ENCODE measurements at places on chromosomes 4 and X.

GRCh38 chr4:25020236-25020635 lies 10.5 kb downstream of the LGI2 start:
- DNase-seq = no peak

- no peak for DNase-seq
Observed at GRCh38 chrX:149516604-149517003, 11.5 kb upstream of the IDS start.

DNA sequence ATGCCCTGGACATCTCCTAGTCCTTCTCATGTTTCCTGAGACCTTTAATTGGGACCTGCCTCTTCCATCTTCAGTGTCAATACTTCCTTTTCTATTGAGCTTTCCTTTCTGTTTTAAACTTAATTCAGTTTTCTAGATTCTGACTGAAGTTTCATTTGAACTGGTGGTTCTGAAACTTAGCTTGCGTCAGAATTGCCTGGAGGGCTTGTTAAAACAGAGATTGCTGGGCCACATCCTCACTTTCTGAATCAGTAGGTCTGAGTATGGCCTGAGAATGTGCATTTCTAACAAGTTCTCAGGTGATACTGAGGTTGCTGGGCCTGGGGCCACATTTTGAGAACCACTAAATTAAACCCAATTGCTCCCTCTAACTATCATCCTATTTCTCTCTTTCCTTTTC lies 152.1 kb upstream of the DGKK start:
- no peak for DNase-seq

GRCh38 chrX:142036116-142036515 lies 132.4 kb downstream of the MAGEC1 start:
- DNase-seq = no peak

GRCh38 chr4:168923526-168924194 lies 86.4 kb downstream of the CBR4 start:
- peak; percentile 52 for DNase-seq

- no peak for DNase-seq
Observed at GRCh38 chr4:173211838-173212237, 43.2 kb downstream of the GALNT7 start.

DNA sequence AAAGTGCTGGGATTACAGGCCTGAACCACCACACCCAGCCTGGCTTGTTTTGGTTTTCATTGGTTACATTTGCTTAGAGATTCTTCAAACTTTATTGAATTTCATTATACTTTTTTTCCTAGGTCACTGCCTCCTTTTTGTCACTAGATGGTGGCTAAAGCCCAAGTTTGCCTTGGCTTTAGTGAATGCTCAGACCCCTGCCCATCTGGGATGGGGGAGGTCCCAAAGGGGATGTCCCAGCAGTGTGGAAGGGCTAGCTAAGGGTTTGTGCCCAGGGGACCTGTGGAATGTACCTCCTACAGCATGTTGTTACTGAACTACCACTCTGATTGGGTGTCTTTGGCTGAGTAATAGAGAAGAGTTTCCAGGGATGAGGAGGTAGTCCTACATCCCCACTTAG lies 58.4 kb downstream of the CEP135 start:
- DNase-seq = peak; percentile 15

DNA sequence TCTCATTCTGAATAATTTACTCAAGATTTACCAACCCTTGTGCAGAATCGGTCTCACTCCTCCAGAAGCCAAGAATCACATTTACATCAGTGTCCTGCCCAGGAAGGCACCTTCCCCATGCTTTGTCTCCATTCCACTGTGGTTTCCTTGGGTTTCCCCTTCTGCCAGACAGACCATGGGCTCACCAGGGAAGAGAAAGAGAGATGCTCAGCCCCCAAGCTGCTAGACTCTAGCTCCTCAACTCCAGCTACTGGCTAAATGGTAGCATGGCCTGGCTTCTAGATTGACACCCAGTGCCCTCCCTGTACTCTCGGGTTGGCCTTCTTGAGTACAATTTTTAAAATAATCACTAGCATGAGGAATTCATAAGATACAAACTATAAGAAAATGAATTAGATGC lies 12.9 kb downstream of the TLR10 start:
- no peak for DNase-seq

GRCh38 chr4:7503559-7504249 lies 69.0 kb upstream of the PSAPL1 start:
- no peak for DNase-seq

DNA sequence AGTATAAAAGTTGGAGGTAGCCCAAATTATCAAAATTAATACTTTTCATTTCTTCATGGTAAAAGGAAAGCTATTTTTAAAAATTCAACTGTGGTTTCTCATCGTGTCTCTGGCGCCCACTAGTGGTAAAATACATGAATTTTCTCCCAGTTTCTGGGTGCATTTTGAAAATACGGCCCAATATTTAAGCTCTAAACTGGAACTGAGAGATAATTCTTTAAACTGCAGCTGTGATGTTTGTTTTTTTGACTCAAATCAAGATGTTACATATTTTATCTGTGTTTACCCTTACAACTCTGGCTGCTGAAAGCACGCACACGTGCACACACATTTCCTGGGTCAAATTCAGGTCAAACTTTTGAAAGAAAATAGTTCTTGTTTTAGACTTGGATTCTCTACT lies 123.9 kb upstream of the ACSL4 start:
- no peak for DNase-seq

- no peak for DNase-seq
Observed at GRCh38 chrX:15988661-15989603, 134.3 kb upstream of the AP1S2 start.

- DNase-seq = no peak
Observed at GRCh38 chr4:136893573-136893972, 638.7 kb downstream of the PCDH18 start.

DNA sequence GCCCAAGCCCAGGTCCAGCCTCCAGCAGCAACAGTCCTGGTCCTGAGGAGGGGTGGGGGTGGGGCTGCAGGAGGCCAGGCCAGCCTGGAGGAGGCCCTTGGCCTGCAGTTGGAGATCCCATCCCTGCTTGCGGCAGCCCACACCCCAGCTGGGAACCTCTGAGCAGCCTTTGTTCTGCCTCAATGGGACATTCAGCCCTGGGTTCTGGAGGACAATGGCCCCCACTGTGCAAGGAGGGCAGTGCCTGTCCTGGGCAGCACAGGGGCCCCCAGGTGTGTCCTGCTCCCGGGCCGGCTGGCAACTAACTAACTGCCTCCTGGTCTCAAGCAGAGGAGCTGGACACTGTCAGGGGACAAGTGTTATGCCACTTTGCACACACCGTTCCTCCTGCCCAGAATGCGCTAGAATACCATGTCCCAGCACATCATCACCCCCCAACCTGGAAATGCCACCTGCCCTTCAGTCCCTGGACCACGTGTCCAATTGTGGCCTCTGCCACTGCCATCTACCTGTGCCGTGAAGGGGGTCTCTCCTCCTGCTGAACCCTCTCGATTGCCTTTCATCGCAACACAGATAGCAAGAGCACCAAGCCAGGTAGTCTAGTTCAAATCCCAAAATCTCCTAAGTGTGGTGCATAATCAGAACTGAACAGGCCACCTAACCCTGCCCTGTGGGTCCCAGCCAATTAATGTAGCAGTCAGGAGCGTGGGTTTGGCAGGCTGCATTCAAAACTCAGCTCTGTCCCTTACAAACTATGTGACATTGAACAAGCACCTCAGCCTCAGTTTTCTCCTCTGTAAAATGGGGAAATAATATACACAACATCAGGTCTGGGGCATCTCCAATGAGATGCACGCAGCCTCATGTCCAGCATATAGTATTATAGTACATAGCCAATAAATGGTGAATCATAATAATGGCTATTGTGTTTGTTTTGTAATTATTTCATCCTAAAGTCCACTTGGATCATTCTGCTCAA lies 8.8 kb downstream of the PPP2R2C start:
- no peak for DNase-seq

DNA sequence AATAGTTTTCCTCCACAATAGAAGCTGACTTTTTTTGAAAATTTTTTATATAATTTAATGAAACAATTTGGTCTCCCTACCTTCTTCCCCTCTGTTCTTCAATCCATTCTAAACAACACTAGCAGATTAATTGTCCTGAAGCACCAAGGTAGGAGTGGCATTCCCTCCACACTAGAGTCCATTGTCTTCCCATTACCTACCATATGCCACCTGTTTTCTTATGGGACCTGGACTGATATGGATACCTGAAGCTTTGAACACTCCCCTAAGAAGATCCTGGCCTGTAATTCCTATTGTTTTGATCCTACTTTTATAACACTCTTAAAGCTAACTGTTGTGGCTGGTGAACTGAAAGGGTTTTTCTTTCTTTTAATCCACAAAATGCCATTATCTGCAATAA lies 92.0 kb downstream of the APBB2 start:
- DNase-seq = no peak

DNA sequence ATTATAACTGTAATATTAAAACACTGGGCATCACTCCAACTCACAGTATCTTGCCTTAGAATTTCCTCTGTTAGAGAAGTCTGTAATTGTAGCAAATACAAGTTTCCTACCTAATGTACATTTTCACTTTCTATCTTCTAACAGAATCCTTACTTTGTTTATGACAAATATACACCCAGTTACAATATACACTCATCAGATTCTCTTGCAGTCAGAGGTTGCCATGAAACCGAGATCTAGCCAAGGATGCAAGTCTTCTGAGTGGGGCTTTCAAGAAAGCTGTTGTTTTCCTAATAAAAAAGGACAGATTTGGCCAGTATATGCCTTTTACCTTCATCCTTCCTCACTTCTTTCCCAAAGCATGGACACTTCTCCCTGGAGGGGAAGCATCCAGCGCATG lies 228.9 kb downstream of the SCFD2 start:
- no peak for DNase-seq

DNA sequence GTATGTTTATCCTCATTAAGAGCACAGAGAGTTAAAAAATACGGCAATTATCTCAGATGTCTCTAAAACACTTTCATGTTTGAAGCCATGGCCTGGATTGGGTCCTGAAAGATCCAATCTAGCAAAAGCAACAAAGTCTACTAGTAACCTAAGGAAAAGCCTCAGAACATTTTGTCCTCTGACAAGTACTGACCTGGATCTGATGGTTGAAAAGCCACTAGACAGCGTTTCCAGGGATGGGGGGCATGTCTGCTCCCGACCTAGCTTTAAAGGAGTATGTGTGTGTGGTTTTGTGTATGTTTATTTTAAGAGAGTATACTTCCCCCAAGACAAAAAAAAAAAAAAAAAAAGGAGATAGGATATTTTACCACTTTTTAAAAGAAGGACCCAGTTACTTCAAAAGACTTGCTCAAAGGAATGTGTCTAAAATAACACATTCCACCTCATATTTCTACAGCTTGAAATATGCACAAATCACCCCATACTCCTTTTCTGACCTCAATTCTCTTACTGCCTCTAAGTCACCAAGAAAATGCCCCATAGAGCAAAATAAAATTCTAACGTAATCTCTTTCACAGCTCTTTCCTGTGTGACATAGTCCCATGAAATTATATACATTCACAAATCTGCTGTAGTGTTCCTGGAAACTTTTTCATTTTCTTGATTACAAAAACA lies 189.0 kb upstream of the TTC29 start:
- DNase-seq = no peak

GRCh38 chr4:64305565-64306254 lies 103.5 kb downstream of the TECRL start:
- no peak for DNase-seq

GRCh38 chrX:37782359-37782758 lies 2.5 kb downstream of the CYBB start:
- no peak for DNase-seq

DNA sequence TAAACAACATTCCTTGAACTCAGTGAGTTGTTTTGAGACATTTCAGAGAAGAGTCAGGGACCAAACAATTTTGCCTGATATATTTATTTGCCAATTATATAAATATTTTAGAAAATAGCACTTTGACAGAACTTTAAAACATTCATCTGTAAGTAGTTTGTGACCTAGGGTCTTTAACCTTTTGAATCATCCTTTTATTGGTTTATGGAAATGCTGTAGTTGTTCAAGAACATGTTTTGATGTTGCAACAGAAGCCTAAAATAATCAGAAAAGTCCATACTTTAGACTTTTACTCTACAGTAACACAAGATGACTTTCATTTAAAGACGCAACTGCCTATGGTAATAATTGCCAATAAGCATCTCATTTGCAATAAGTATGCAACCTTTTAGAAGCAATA lies 43.0 kb downstream of the CXCL1 start:
- no peak for DNase-seq

- no peak for DNase-seq
Observed at GRCh38 chr4:104451573-104451972, 43.1 kb downstream of the CXXC4 start.

DNA sequence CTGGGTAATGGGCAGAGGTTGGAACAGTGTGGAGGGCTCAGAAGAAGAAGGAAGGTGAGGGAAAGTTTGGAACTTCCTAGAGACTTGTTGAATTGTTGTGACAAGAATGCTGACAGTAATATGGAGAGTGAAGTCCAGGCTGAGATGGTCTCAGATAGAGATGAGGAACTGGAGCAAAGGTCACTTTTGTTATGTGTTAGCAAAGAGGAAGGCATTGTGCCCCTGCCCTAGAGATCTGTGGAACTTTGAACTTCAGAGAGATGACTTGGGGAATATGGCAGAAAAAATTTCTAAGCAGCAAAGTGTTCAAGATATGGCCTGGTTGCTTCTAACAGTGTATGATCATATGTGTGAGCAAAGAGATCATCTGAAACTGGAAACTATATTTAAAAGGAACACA lies 37.9 kb upstream of the MSX1 start:
- DNase-seq = no peak

- DNase-seq = no peak
Observed at GRCh38 chrX:135981668-135982067, 3.6 kb upstream of the SLC9A6 start.

DNA sequence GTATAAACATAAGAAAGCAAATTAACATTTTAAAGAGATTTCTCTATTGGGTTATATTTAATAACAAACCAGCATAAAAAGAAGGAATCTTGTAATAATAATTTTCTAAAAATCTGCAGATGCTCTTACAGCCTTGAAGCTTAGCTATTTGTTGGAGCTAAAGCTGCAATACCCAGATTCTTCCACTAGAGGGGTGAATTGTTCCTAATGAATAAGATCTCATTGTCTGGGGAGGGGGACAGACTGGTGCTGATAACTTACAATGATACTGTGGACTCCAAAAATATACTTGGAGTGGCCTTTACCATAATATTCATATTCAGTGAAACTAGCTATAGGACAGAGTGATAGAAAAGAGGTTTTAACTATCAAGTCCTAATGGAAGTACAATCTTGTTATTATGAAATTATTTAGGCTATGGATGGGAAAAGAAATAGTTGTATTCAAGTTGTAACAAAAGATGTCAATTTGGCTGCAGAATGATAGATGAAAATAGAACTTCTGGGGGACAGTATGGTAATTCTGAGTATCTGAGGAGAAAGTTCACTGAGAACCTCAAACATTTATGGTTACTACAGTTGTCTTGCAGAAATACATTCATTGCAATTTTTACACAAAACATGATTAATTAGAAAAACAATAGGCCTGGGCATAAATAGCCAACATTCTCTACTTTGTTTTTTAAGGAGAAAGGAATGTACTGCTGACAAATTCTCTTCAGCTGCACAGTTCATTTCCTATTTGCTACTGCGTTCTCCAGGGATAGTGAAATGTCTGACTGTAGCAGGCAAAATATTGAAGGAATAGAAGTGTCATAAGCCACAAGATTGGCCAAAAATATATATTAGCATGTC lies 443.3 kb downstream of the GBA3 start:
- DNase-seq = no peak

GRCh38 chr4:65050786-65051185 lies 619.5 kb downstream of the EPHA5 start:
- DNase-seq = no peak
